NCI-H1417 treated with DMSO at 0.1 percent for 48 hours (cell line): ENCODE measurements at places on chromosomes 12 and 14.

GRCh38 chr14:49982501-49982951, 89.6 kb downstream of the ARF6 start:
- DNase-seq, result no peak

DNA sequence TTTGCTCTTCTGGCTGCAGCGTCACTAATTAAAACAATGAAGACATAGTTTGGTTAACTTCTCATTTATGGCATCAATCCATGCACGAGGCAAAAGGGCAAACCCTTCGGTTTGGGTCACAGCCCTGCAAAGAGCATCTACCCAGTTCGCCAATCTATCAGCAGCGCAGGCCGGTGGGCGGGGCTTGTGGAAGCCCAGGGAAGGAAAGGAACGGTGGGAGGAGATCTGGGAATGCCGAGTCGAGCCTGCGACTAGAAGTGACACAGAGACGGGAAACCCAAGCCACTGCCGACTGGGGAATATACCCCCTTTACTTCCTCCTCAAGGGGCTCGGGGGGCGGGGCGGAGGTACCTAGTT, 466 bp downstream of the KICS2 start:
- DNase-seq, result no peak

- no peak for DNase-seq
Measured at GRCh38 chr12:58566599-58566998, 353.7 kb downstream of the LRIG3 start.

DNA sequence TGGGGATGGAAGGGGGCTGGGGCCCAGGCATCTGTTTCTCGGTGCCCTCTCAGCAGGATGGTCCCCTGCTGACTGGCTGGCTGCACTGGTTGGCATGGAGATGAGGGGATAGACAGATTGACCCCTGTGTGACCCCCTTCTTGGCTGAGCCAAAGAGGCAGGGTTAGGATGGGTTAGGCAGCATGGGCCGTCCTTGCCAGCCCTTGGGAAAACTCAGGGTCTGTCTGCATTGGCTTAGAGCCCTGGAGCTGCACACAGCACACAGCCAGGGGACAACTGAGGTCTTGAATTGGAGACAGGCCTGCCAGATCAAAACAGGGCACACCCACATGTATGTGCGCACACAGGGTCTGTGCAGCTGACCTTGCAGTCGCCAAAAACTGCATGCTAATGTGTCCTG, 11.2 kb upstream of the LRP1-AS start:
- DNase-seq, result no peak

GRCh38 chr14:50875359-50876070, 3.7 kb downstream of the ABHD12B start:
- DNase-seq, result no peak

GRCh38 chr12:10612984-10613348, 443 bp downstream of the MAGOHB start:
- peak; percentile 46 for DNase-seq
